ENCODE measurements at places on chromosomes 1 and 21.

- DNase-seq, result no peak
Observed at GRCh38 chr1:171884475-171884874, 43.2 kb downstream of the DNM3 start.

- peak; percentile 28 for DNase-seq
Observed at GRCh38 chr1:65165269-65165993, 17.4 kb downstream of the AK4 start.

DNA sequence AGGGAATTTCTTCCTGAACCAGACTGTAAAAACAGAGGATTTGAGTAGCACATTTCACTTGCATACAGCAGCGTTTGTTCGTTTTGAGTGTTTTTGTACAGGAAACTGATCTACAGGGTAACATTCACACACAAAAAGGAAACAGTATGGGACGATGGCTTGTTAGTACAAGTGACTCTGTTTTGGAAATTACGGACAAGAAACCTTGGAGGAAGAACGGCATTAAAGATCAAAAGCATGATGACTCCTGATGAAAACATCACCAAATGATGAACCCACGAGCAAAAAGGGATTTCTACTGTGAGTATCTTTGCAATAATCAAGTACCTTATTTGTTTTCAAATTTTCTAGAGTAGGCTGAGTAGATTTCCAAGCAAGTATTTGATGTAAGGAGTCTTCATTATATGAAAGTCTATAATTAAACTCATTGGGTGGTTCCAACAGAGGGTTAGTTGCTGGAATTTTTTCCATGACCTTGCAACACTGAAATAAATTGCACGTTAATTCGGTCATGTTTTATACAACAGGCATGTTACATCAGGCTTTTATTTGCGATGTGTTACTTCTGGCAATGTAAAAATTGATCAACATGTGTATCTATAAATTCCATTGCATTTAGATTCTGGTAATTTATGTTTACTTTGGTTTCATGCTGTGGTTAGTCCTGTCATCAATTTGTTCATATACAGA, 76.7 kb upstream of the KCNK2 start:
- DNase-seq, result no peak

GRCh38 chr1:150622303-150622975, 7.0 kb downstream of the ENSA start:
- DNase-seq, result no peak

DNA sequence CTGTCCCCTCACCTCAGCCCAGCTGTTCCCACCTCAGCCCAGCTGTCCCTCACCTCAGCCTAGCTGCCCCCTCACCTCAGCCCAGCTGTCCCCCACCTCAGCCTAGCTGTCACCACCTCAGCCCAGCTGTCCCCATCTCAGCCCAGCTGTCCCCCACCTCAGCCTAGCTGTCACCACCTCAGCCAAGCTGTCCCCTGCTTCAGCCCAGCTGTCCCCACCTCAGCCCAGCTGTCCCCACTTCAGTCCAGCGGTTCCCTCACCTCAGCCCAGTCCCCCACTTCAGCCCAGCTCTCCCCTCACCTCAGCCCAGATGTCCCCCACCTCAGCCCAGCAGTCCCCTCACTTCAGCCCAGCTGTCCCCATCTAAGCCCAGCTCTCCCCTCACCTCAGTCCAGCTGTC, 88.4 kb upstream of the CSF3R start:
- no peak for DNase-seq

DNA sequence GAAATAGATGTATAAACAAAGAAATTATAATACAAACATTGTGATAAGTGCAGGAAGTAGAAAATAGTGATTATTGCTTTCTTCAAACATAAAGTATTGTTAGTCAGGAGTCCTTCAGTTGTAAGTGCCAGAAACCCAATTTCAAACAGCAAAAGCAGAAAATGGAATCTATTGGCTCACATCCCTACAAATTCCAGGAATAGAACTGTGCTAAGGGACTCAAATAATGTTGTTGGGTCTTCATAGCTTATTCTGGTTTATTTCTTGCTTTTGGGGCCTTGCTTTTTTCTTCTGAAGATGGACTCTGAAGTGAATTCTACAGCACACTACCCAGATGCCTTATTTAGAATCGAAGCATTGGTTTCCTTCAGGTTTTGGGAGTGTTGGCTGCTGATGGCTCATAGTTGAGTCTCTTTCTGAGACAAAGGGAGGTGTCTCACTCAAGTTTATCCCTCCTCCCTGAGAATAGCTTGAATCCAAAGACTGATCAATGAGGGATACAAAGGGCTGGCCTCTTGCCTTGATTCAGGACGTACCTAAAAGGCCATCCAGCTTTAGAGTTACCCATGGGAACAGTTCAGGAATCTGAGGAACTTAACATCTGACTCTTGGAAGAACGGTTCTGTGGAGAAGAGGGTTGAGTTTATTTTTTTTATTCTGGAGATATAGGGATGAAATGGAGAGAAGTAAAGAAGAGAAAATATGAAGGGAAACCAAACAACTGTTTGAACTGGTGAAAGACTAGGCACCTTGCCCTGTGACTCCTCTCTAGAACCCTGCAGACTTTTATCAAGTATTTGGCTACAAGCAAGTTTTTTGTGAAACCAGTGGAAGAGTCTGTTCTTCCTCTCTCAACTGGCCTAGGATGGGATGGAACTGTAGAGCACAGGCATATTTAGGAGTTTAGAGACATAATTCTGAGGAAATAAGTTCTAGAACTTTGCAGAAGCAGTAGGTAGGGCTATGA, 39.0 kb upstream of the ATG4C start:
- DNase-seq, result no peak

DNA sequence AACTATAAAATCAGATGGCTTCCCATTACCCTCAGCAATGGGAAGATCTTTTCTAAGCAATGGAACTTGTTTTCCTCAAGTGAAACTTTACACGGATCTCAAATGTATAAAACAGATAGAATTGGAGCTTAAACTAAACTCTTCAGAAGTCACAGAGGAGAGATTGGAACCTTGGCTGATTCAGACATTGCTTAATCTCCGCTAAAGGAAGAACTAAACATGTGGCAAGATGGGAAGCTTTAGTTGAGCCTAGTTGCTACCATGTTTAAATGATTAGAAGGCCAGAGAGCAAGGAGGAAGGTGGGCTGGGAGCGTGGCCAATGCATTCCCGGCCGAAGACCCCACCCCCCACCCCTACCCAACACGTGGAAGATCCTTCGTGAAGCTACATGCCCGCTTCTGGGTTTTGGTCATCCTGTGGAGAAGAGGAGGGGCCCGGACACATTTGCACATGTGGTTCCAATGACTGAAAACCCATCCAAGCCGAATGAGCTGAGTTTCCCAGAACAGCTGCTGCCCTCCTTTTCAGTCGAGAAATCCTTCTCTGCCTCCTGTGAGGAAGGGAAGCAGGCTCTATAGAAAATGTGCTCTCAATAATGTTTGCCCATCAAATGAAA, 164.3 kb downstream of the MIS18A start:
- no peak for DNase-seq

GRCh38 chr1:193260056-193260745, 73.8 kb upstream of the B3GALT2 start:
- no peak for DNase-seq

GRCh38 chr1:23449958-23450357, 25.4 kb upstream of the TCEA3 start:
- DNase-seq, result no peak

- peak; percentile 58 for DNase-seq
Observed at GRCh38 chr1:150813028-150813707, 5.1 kb upstream of the CTSK start.

- DNase-seq, result no peak
Observed at GRCh38 chr21:34320011-34320410, 43.8 kb upstream of the KCNE2 start.

- no peak for DNase-seq
Observed at GRCh38 chr1:151970128-151970527, 23.5 kb downstream of the S100A10 start.

DNA sequence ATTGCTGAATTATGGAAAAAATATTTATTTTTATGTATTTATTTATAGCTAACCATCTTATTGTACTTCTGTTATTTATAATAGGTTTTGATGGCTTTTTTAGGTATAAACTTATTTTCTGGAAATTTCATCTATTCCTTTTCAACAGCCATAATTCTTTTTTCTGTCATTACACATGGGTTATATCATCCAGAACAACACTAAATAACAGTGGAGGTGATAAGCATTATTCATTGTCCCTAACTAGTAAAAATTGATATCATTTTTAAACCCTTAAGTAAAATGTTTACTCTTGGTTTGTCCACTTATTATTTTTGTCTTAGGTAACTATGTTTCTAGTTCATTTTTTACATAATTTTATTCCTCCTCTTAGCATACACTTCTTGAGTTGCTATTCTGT, 309.1 kb downstream of the USH2A start:
- DNase-seq, result no peak

- DNase-seq, result no peak
Observed at GRCh38 chr1:226578946-226579578, 30.5 kb downstream of the STUM start.

DNA sequence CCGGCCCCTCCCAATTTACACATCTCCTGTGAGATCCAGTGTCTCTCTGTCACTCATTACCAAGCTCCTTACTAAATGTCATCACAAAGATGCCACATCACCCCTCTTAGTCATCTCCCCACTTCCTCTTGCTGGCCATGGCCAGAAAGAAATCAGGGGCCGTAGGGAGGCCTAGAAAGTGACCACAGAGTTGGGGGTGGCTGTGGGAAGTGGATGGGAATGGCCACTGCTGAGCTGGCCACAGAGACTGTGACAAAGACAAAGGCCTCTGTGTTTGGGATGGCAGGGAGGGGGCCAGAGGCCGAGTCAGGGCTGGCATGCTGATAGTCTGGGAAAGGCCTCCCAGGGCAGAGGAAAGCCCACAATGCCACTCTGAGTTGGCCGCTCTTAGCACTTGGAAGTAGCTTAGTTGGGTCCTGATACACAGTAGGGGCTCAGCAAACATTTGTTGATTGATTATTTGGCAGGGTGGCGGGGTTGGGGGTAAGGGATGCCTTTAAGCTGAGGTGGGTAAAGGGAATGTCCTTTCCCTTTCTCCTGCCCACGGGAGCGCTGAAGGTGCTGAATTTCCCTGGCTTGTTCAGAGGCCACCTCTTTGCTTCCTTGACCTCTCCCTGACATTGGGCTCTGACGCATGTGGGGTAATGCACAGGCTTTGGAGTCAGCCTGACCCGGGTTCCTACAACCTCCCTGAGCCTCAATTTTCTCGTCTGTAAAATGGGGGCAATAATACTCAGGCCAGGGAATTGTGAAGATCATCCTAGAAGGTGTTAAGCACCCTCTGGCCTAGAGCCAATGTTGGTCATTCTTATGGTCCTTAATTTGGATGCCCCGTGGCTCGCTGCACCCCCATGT, 13.2 kb downstream of the NAV1 start:
- peak; percentile 88 for DNase-seq

- no peak for DNase-seq
Observed at GRCh38 chr1:33211972-33212371, 30.1 kb upstream of the TRIM62 start.

- DNase-seq, result peak; percentile 35
Observed at GRCh38 chr1:36824390-36824861, 209.9 kb downstream of the GRIK3 start.

DNA sequence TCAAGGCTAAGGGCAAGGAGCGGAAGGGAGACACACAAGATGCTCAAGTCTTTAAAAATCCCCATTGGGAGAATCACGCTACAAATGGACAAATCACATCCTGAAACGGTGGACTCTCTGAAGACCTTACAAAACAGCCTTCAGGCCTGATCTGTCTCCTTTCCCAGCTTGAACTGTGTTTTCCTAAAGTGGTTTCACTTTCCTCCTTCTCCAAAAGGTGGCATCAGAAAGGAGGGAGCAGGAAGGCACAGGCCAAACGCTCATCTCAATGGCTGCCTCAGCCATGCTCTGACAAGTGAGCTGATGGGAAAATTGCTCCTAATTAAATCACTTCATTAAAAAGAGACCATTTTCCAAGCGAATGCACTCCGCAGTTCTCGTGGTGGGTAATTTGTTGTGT, 47.7 kb downstream of the UTP25 start:
- DNase-seq, result peak; percentile 83

DNA sequence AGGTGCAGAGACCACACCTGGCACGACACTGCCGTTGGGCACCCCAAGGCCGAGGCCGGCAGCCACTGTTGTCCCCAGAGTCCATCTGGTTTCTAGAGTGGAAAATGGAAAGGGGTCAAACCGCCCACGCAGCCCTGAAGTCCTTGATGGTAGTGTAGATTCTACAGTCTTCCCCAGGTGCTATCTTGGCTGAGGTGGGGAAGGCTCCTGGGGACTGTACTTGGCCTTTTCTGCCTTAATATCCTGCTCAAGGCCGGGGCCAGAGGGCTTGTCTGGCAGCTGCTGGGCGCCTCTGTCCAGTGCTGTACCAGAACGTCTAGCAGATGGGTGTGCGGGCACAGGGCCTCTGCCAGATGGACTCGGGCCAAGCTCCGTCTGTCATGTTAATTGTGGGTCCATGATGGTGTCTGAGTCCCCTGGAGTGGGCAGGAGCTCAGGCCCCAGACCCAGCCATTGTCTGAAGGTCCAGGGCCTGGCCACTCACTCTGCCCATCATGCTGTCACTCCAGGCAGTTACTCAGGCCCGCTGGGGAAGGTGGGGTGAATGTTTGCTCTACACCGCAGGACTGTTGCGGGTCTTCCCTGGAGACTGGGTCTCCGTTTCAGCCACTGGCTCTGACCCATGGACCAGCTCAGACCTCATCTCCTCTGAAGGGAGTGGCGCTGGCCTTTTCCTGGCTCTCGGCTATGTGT, 161.9 kb upstream of the COL6A1 start:
- peak; percentile 50 for DNase-seq

- DNase-seq, result peak; percentile 85
Observed at GRCh38 chr1:41812051-41812450, 106.7 kb downstream of the HIVEP3 start.

DNA sequence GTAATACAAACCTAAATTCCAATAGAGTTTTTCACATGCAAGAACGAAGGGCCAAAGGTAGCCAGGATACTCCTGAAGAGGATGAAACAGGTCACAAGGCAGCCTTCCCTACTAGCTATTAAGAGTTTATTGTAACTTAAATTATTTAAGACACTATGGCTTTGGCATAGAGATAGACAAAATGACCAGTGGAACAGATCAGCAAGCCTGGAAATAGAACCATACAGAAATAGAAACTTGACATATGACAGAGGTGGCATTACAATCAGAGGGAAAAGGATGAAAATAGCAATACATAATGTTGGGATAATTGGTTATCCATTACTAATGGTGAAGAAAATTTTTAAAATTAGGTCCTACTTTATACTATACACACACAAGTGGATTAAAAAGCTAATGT, 16.5 kb downstream of the GFI1 start:
- DNase-seq, result no peak
